ENCODE measurements at places on chromosomes 12 and 14. TPM values are rescaled to one million over a fixed set of nuclear protein-coding genes. Genes with fewer than 3 reads are reported as not detected.

GRCh38 chr12:56778756-56779155 lies 15.6 kb downstream of the HSD17B6 start:
- no peak overlapping the region for H3K4me3 ChIP-seq
- H3K36me3 ChIP-seq: no peaks in the 10 kb centered on the region
- H3K4me1 ChIP-seq: no peaks in the 10 kb centered on the region
- no peak overlapping the region for H3K27ac ChIP-seq
- no peak for DNase-seq

- H3K27ac ChIP-seq: no peak overlapping the region
- peaks cover 34% of the 10 kb centered on the region for H3K36me3 ChIP-seq
- H3K27me3 ChIP-seq: no peaks in the 10 kb centered on the region
- no peak overlapping the region for H3K4me3 ChIP-seq
Observed at GRCh38 chr12:12123036-12123604, 52.4 kb downstream of the BCL2L14 start.

GRCh38 chr12:124774462-124775167 lies 89.0 kb downstream of the SCARB1 start:
- no peak overlapping the region for H3K27ac ChIP-seq
- H3K4me1 ChIP-seq: peaks cover 18% of the 10 kb centered on the region
- H3K27me3 ChIP-seq: no peaks in the 10 kb centered on the region
- DNase-seq: peak; percentile 78
- no peaks in the 10 kb centered on the region for H3K36me3 ChIP-seq

- H3K4me3 ChIP-seq: no peak overlapping the region
- no peak overlapping the region for H3K27ac ChIP-seq
- DNase-seq: no peak
Observed at GRCh38 chr12:125332900-125333299, 267.7 kb downstream of the AACS start.

DNA sequence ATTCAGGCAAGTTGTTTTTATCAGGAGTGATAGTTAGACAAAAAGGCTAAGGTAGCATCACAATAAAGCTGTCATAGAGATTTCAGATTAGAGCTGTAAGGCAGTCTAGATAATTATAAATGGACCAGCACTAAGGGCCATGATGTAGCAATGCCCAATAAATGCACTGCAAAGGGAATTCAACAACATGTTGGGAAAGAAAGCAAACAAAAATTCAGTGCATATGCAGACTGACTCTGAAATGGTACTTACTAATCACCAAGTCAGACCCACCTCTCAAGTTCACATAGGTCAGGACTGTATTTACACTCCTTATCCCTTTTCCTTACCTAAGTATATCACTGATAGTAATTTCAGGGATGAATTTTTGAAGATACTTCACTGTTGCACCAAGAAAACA lies 33.7 kb upstream of the SOS2 start:
- H3K36me3 ChIP-seq: no peaks in the 10 kb centered on the region
- no peak overlapping the region for H3K27ac ChIP-seq
- no peak overlapping the region for H3K4me3 ChIP-seq
- no peaks in the 10 kb centered on the region for H3K27me3 ChIP-seq
- no peaks in the 10 kb centered on the region for H3K4me1 ChIP-seq
- DNase-seq: no peak

GRCh38 chr12:58262796-58263195 lies 321.4 kb downstream of the ATP23 start:
- no peak overlapping the region for H3K27ac ChIP-seq
- H3K4me3 ChIP-seq: no peak overlapping the region
- no peaks in the 10 kb centered on the region for H3K36me3 ChIP-seq
- no peaks in the 10 kb centered on the region for H3K27me3 ChIP-seq

DNA sequence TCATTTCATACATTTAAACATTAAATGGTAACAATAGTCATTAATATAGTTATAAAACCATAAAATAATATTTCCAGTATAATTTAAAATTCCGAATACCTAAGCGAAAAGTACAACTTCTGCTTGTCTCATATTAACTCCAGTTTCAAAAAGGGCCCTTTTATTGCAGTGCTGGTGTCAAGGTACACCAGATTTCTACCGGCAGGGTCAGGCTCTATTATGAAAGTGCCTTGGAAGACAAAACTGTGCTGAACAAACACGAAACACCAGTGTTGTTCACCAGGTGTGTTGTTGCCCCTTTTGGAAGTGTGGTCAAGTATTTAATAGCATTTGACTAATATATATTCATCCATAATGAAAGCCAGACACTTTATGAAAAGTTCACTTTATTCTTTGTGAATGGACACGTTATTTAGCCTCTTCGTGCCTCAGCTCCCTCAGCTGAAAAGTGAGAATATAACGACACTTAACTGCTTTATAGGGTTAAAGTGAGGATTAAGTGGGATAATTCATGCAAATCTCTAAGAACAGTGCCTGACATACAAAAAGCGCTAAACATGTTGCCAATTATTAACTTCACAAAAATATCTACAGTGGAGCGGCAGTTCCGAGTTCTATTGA lies 20.3 kb upstream of the GNS start:
- no peaks in the 10 kb centered on the region for H3K27me3 ChIP-seq
- peaks cover 28% of the 10 kb centered on the region for H3K4me1 ChIP-seq
- H3K36me3 ChIP-seq: no peaks in the 10 kb centered on the region
- H3K27ac ChIP-seq: no peak overlapping the region
- H3K4me3 ChIP-seq: no peak overlapping the region

- DNase-seq: no peak
- peaks cover 91% of the 10 kb centered on the region for H3K36me3 ChIP-seq
- H3K27me3 ChIP-seq: no peaks in the 10 kb centered on the region
- H3K4me1 ChIP-seq: no peaks in the 10 kb centered on the region
Observed at GRCh38 chr12:105120551-105120950, 13.0 kb downstream of the WASHC4 start.

DNA sequence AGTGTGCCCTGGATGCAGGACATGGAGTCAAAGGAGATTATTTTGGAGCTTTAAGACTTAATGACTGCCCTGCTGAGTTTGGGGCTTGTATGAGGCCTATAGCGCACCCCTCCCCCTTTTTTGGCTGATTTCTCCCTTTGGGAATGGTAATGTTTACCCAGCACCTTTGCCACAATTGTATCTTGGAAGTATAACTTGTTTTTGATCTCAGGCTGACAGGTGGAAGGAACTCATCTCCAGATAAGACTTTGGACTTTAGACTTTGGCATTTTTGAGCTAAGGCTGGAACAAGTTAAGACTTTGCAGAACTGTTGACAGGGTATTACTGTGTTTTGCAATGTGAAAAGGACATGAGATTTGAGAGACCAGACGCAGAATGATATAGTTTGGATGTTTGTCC lies 110.5 kb downstream of the DERA start:
- H3K4me1 ChIP-seq: no peaks in the 10 kb centered on the region
- no peaks in the 10 kb centered on the region for H3K27me3 ChIP-seq
- no peak overlapping the region for H3K27ac ChIP-seq
- H3K4me3 ChIP-seq: no peak overlapping the region
- no peak for DNase-seq

- no peak overlapping the region for H3K4me3 ChIP-seq
- no peaks in the 10 kb centered on the region for H3K36me3 ChIP-seq
- no peak for DNase-seq
Observed at GRCh38 chr12:1047898-1048660, 57.1 kb downstream of the ERC1 start.

POLE2 gene
- total RNA-seq: 2.3 TPM

BEGAIN gene
- total RNA-seq: 5.7 TPM

PIK3C2G gene
- not detected for total RNA-seq

VWF gene
- total RNA-seq: 331 TPM

Data from right atrium auricular region (tissue), 2 donors.